Stimulated activated CD4-positive, alpha-beta T cell treated with anti-CD3 and anti-CD28 coated beads, Interleukin-12 subunit alpha, Interleukin-12 subunit beta, amount 100 ng/mL, for 24 hours (primary cell): ENCODE measurements at places on chromosomes 6 and 20.

GRCh38 chr6:44268095-44268628 is 2.1 kb upstream of the TMEM151B start:
- no peak for DNase-seq

DNA sequence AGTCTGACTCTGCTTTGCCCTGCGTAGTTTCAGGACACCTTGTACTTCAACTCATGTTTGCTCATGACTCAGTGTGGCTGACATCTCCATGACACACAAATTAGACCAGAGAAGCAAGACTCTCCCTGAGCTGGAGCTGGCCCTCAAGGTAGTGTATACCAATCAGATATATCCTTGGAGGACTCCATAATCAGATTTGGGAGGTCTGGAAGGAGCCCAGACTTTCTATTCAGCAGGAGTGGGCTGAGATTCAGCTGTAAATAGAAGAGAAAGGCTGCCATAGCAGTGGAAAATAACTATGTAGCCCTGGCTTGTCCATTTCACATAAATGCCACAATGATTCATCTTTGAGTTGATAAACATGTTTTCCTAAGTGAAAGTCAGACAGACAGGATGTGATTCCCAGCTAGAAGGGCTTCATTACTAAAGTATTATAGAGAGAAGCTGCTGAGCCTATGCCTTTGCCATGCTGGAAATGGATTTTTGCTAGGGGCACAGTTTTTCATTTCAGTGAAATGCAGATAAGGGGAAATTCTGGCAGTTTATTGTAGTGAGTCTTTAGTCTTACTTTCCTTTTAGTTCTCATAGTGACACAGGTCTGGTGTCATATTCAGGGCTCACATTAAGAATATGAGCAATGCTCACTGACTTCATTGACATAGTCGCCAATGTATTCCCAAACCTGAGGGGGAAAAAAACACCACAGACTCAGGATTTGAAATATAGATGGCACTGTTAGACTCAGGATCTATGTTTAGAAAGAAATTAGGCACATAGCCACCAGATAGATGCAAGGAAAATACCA is 95.3 kb downstream of the CLVS2 start:
- DNase-seq = no peak

- DNase-seq = no peak
Observed at GRCh38 chr6:55925292-55925691, 49.9 kb upstream of the BMP5 start.

DNA sequence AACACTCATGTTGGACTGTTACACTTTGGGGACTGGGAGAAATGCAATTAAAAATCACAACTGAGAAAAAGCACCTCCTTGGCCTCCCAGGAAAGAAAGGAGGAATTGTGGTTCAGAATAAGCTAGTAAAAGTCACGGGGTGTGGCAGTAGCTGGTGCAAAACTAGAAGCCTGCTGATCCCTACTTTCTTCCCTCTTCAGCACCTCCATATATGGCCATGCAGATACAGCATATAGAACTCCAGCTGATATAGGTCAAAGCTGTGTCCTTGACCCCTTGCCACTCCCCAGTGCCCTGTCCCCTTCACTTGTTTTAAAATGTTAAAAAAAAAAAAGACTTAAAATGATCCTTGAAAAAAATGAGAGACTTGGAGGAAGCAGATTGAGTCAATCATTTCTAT is 5.5 kb upstream of the FLRT3 start:
- DNase-seq = no peak

- DNase-seq = no peak
Observed at GRCh38 chr20:1813674-1814635, 81.3 kb upstream of the SIRPA start.

GRCh38 chr6:84581494-84582259 is 182.7 kb downstream of the TBX18 start:
- DNase-seq = no peak

- no peak for DNase-seq
Observed at GRCh38 chr6:17703256-17703694, 3.5 kb downstream of the NUP153 start.

GRCh38 chr6:451336-451735 is 59.8 kb downstream of the IRF4 start:
- DNase-seq = no peak
